ENCODE measurements at places on chromosomes 16 and 17.
A peak's percentile ranks its signal among the peaks of the same experiment; 100 is the strongest.

GRCh38 chr17:41492351-41492750, 2.6 kb upstream of the KRT36 start:
- no peaks in the 10 kb centered on the region for H3K27me3 ChIP-seq
- DNase-seq: peak; percentile 36
- no peaks in the 10 kb centered on the region for H3K36me3 ChIP-seq
- no peak overlapping the region for H3K27ac ChIP-seq

- H3K4me3 ChIP-seq: no peak overlapping the region
- H3K27ac ChIP-seq: no peak overlapping the region
- H3K36me3 ChIP-seq: no peaks in the 10 kb centered on the region
- DNase-seq: no peak
Observed at GRCh38 chr16:17944345-17944744, 392.2 kb downstream of the NPIPA8 start.

- DNase-seq: no peak
- H3K4me3 ChIP-seq: no peak overlapping the region
- no peak overlapping the region for H3K27ac ChIP-seq
- H3K4me1 ChIP-seq: no peaks in the 10 kb centered on the region
Observed at GRCh38 chr16:80081846-80082245, 458.9 kb upstream of the DYNLRB2 start.

DNA sequence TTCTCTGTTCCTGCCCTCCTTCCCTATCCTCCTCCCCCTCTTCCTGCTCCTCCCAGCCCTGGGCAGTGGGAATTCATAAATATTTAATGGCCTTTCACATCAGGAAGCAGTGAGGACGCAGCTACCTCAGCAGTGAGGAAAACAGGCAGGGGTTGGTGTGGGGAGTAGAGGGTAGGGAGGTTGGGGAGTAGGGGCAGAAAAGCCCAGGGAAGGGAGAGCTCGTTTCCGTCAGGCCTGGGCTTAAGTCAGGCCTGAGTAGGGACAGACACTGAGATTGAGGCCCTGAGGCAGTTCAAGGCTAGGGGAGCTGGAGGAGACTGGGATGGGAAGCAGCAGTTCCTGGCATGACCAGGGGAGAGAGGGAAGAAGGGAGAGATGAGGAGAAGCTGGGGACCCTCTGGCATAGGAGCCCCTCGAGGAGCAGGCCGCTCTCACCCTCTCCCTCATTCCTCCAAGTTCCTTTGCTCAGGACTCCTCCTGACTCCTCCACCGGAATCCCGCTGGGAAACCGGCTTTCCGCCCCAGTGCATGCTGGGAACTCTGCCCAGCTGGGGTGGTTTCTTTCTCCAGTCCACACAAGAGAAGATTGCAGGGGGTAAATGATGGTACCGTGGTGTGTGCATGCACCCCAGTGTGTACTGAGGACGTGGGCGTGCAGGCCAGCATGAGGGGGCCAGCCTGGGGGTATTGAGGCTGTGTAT, 6.2 kb downstream of the SAMD14 start:
- no peak overlapping the region for H3K4me3 ChIP-seq
- no peak for DNase-seq

DNA sequence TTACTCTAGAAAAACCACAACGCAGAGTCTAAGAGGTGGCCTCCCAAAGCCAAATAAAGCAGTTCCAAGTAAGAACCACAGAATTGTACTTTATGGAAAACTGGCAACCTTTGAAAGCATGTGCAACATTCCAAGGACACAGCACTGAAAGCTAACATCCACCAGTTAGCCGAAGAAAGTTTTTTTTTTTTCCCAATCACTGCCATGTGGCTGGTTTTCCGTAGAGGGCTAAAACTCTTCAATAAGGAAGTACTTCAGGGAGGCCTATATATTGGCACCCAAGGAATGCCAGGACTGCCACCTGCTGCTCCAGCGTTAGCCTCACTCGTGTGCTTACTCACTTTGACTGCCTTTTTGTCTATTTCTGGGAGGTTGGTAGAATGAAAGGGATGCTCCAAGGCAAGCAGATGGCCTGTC, 25.2 kb downstream of the CEP95 start:
- peaks cover 84% of the 10 kb centered on the region for H3K36me3 ChIP-seq
- no peak overlapping the region for H3K4me3 ChIP-seq
- no peak for DNase-seq
- no peaks in the 10 kb centered on the region for H3K4me1 ChIP-seq

DNA sequence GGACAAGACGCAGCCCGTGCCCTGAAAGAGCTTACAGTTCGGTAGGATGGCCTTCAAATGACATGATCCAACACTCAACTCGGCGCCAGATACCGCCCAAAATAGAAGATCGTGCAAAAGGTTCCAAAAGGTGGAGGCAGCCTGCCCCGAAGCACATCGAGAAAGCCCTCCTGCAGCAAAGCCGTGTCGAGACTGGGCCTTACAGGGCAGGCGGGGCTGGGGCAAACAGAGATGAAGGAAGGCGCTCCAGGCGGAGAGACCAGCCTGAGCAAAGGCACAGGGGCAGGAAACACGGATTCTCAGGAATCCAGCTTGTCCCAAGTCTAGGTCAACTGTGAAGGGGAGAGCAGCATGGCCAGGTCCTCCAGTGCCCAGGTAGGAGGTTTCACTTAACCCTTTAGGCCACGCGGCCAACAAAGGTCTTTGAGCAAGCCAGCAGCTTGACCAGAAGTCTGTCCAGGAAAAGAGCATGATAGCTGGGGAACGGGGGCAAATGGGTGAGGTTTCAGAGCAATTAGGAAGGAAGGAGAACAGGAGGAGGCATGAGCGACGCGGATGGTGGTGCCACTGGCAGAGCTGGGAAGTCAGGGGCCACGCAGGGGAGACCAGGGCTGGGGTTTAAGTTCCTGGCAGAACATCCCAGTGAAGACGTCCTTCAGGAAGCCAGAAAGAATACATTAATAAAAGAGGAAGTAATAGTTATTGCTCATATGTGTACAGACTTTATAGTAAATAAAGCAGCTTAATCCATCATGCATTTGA, 21.2 kb upstream of the EIF1 start:
- H3K27ac ChIP-seq: peak overlapping the region; percentile 75
- H3K4me1 ChIP-seq: peaks cover 31% of the 10 kb centered on the region
- no peaks in the 10 kb centered on the region for H3K36me3 ChIP-seq
- no peak overlapping the region for H3K4me3 ChIP-seq

DNA sequence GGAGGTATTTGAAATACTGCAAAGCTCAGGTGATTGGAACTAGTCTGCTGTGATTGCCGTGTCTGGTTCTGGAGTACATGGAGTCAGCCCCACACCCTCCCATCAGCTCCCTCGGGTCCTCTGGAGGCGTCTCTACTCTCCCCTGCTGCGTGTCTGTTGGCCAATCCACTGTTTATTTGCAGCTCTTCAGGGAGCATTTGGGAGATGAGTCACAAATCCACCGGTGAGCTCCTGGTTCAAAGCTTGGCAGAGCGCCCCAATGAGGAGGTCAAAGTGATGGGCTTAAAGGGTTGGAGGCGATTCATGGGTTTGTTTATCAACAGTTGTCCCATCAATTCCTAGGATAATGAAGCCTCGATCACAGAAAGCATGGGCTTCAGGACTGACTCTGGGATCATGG, 14.6 kb downstream of the CALB2 start:
- H3K4me1 ChIP-seq: no peaks in the 10 kb centered on the region
- H3K27ac ChIP-seq: no peak overlapping the region
- no peaks in the 10 kb centered on the region for H3K27me3 ChIP-seq
- H3K36me3 ChIP-seq: no peaks in the 10 kb centered on the region
- H3K4me3 ChIP-seq: no peak overlapping the region

GRCh38 chr16:84999857-85000480, 11.4 kb downstream of the ZDHHC7 start:
- no peak for DNase-seq
- H3K4me1 ChIP-seq: peaks cover 88% of the 10 kb centered on the region
- H3K36me3 ChIP-seq: peaks cover 14% of the 10 kb centered on the region
- peak overlapping the region; percentile 82 for H3K27ac ChIP-seq

DNA sequence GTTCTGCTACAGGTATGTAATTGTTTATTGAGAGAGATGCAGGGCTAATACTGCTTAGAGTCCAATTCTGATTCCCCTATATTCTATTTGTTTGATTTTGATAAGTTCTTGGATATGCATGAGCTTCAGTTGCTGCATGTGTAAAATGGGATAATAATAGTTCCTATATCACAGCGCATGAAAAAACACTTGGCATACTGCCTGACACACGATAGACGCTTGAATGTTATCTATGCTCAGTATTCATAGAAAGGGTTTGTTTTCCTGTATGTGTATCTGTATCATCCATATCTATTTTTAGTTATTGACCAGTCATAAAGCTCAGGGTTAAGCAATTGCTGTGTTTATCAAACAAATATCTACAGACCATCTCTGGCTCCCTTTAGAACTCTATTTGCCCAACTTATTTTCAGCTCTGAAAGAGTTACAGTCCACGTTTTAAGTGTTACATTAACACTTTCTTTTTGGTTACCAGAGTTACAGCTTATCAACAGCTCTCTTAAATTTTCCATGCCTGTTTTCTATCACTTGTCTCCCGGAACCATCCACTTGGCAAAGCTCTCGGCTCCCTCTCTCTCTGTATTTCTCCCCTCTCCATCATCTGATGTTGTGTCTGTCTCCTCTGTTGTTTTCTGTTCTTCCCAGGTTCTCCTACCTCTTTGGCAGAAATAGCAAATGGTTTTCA, 334.8 kb downstream of the CBLN1 start:
- DNase-seq: no peak
- no peaks in the 10 kb centered on the region for H3K27me3 ChIP-seq
- H3K4me3 ChIP-seq: no peak overlapping the region
- H3K36me3 ChIP-seq: no peaks in the 10 kb centered on the region

DNA sequence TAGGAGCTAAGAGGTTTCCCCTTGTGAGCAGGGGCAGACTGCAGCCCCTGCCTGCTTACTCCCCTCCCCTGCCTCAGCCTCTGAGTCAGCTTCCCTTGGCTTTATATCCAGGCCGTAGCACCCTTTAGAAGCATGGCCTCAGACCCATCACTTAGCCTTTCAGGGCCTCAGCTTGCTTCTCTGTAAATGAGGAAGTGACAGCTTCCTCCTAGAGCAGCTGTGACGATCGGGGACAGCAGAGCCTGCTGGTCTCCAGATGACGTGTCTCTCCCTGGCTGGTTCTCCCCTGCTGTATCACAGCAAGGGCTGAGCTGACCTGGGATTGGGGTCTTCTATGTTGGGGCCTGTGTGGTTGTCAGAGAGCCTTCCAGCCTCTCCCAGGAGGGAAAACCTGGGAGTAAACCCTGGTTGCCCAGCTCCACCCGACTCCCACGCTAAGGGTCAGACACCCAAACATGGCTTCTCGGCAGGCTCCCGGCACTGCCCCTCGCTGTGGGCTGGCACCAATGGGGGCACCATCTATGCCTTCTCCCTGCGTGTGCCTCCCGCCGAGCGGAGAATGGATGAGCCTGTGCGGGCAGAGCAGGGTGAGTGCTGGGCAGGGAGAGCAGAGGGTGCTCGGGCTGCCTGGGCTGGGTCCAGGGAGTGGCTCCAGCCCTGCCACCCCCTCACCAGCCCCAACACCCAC, 16.3 kb upstream of the MYO15B start:
- H3K27ac ChIP-seq: peak overlapping the region; percentile 48
- peaks cover 65% of the 10 kb centered on the region for H3K36me3 ChIP-seq
- no peak for DNase-seq

GRCh38 chr17:56074361-56074890, 78.8 kb upstream of the ANKFN1 start:
- H3K4me1 ChIP-seq: no peaks in the 10 kb centered on the region
- no peaks in the 10 kb centered on the region for H3K36me3 ChIP-seq
- DNase-seq: no peak

DNA sequence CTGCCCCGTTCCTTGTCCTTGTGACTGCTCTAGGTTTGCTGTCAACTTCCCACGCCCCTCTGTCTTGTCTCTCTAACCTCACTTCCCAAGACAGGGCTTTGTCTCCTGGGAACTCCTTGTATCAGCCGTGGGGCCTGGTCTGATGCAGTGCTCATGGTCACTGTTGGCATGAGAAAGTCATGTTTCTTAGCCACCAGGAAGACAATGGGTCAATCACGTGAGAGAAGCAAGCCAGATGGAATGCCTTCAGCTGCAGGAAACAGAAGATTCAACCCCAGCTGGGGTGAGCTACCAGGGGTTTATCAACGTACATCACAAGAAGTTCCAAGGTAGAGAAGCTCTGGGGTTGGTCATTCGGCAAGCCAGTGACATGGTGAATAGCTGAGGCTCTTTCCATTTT, 116.6 kb downstream of the IRF8 start:
- H3K36me3 ChIP-seq: no peaks in the 10 kb centered on the region
- peak; percentile 3 for DNase-seq
- no peak overlapping the region for H3K4me3 ChIP-seq
- H3K4me1 ChIP-seq: no peaks in the 10 kb centered on the region
- H3K27me3 ChIP-seq: no peaks in the 10 kb centered on the region

DNA sequence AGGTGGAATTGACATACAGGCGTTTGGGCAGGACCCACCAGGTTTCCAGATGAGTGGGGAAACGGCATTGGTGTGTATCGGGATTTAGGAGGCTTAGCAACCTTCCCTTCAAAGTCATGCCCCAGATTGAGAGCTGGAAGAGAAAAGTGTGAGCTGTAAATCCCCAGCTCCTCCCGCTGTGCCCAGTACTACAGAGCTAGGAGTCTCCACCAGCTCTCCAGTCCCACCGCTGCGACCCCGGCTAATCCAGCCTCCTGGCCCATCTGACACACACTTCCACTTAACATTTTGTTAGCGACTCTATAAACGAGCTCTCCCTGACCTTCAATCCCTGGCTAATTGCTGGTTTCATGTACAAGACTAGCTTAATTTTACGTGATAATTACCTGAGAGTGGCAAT, 29.9 kb upstream of the LHX1 start:
- H3K27ac ChIP-seq: no peak overlapping the region
- DNase-seq: no peak
- H3K36me3 ChIP-seq: no peaks in the 10 kb centered on the region
- H3K4me1 ChIP-seq: no peaks in the 10 kb centered on the region
- no peak overlapping the region for H3K4me3 ChIP-seq

DNA sequence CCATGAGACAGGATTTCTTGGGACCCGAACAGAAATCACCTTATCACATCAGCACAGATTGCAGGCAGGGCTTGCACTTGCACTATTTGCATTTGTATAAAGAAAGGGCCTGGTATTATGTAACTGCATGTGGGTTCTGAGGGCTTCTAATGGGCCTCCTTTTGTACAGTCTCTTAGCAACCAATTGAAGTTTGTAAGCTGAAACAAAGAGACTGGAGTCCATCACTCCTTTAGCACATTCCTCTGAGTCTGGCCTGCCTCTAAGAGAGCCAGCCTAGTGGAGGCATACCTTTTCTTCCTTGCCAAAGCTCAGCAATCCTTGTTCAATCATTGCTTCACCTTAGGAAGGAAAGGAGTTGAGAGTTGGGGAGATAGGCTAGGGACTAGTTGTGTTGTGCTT, 387.1 kb downstream of the XYLT1 start:
- no peaks in the 10 kb centered on the region for H3K36me3 ChIP-seq
- no peaks in the 10 kb centered on the region for H3K4me1 ChIP-seq
- H3K27me3 ChIP-seq: no peaks in the 10 kb centered on the region
- no peak overlapping the region for H3K4me3 ChIP-seq
- no peak for DNase-seq

- DNase-seq: no peak
- no peak overlapping the region for H3K4me3 ChIP-seq
- no peak overlapping the region for H3K27ac ChIP-seq
- no peaks in the 10 kb centered on the region for H3K36me3 ChIP-seq
- no peaks in the 10 kb centered on the region for H3K27me3 ChIP-seq
Observed at GRCh38 chr16:13077816-13078215, 176.4 kb downstream of the SHISA9 start.
